NCI-H2081 (cell line): ENCODE measurements at places on chromosomes 7 and 10.

DNA sequence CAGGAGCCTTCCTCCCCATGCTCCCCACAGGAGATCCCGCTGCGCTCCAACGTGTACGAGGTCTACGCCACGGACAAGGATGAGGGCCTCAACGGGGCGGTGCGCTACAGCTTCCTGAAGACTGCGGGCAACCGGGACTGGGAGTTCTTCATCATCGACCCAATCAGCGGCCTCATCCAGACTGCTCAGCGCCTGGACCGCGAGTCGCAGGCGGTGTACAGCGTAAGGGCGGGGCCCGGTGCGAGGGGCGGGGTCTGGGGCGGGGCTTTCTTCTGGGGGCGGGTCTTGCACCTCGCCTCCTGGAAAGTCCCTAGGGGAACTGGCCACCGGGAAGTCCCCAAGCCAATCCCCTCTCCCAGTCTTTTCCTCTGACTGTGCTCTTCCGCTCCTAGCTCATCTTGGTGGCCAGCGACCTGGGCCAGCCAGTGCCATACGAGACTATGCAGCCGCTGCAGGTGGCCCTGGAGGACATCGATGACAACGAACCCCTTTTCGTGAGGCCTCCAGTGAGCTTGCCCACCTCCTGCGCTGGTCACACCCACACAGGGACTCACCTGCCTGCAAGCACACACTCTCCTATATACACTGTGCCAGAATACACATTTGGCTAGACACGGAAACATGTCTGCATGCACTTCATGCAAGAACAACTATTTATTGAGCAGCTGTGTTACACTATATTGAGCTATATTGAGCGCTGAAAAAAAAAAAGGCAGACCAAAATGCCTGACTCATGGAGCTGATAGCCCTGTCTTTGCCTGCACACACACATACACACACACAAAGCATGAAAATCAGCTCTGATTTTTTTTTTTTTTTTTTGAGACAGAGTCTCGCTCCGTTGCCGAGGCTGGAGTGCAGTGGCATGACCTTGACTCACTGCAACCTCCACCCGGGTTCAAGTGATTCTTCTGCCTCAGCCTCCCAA is 32.7 kb upstream of the VSIR start:
- DNase-seq, result no peak

- no peak for DNase-seq
Measured at GRCh38 chr7:139560678-139561077, 37.2 kb downstream of the CLEC2L start.

DNA sequence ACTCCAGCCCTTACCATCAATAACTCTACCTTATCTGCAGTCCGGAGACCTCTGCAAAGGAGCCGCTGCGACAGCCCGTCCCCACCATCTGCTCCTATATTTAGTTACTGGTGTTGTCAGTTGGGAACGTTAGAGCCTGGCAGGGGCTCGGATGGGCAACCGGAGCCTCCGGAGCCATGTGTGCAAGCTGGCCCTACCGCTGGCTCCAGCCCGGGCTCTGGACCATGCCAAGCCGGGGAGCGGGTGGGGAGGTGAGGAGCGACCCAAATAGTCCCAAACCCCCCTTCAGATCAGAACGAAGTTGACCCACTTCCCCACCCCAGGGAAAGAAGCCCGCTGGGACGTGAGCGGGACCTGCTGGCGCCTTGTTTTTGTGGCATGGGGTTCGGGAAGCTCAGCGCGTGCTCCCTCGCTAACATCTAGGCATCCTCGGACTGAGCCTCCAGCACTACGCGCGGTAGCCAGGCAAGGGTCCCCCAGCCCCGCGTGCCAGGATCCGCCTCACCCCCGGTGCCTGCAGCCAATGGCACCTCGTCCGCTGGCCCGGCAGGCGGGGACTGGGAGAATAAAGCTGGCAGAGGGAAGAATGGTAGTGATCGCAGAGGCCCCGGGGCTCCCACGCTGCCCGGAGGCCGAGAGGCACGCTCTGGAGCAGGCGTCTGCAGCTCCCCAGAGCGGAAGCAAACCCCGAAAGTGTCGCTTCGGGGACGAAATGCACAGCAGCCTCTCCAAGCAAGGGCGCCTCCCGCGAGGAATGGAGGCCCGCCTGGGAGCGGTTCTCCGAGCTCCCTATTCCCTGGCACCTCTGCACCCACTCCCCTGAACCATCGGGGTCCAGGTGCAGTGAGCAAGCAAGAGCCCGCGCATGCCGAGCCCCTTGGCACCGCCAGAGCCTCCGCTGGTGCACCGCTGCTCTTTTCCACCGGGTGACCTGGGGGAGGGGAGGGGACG is 679 bp downstream of the LRRC20 start:
- peak; percentile 69 for DNase-seq

- peak; percentile 70 for DNase-seq
Measured at GRCh38 chr7:129671266-129671665, 59.7 kb downstream of the NRF1 start.

DNA sequence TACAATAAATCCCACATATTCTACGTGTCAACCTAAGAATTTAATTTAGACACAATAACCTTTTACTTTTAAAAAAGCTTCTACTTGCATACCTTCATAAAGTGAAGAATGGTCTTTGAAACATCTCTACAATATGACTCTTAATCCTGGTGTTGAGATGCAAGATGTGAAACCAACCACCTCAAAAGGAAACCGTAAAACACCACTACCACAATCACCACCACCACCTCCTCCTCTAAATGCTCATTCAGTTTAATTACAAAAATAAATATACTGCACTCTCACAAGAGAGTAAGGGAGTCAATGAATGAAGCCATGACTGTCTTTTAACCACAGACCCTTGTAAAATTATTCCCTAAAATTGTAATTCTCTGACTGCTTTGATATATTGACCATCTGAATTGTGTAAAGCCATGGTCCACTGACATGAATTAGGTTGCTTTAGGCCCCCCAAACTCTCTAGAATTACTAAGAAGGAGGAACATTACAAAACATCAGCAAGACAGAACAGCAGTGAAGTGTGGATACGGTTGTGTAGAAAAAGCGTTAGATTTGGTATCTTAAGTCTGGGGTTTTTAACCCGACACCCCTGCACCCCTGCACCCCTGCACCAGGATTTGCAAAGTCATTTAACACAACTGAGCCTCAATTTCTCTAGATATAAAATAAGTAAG is 171.4 kb downstream of the SFMBT2 start:
- no peak for DNase-seq

GRCh38 chr10:13862546-13863233 is 275.9 kb downstream of the PRPF18 start:
- DNase-seq, result no peak

DNA sequence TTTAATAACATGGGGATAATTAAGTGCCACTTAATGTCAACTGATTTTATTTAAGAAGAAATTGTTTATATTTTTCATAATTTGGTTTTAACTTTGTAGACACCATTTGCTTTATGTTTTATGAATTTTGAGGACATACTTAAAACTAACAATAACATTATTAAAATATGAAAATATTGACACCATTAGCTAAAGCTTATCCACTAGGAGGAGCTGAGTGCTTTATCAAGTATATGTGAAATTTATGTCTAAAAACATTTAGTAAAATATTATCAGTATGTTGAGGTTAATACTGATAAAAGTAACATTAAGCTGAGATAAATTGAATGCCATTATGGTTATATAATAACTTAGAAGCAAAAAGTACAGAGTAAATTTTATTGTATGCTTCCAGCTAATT is 622.1 kb downstream of the ARL4A start:
- no peak for DNase-seq

GRCh38 chr10:14648005-14648765 is 126.5 kb downstream of the FAM107B start:
- DNase-seq, result peak; percentile 79

GRCh38 chr7:74173491-74173865 is 678 bp upstream of the EIF4H start:
- DNase-seq, result peak; percentile 48

GRCh38 chr7:74297516-74298233 is 8.5 kb downstream of the CLIP2 start:
- no peak for DNase-seq

DNA sequence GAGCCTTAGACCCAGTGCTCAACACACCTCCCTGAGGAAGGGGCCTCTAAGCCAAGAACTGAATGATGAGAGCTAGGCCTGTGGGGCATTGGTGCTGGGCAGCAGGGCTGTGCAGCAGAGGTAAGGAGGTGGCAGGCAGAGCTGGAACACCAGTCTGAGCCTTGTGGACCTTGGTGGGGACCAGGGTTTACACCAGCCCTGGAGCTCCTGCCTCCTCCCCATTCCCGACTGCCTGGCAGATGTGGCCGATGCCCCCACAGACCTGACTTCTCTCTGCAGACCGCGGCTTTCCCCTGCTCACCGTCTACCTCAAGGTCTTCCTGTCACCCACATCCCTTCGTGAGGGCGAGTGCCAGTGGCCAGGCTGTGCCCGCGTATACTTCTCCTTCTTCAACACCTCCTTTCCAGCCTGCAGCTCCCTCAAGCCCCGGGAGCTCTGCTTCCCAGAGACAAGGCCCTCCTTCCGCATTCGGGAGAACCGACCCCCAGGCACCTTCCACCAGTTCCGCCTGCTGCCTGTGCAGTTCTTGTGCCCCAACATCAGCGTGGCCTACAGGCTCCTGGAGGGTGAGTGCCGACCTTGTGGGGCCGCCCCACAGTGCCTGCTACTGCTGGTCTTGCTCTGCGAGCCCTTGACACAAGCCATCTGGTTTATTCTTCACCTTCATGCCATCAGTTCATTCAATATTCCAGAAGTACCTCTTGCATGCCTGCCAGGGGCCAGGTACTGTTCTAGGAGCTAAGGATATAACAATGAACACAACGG is 25.4 kb downstream of the RET start:
- DNase-seq, result no peak

- no peak for DNase-seq
Measured at GRCh38 chr7:67760971-67761370, 764.3 kb downstream of the TYW1 start.

- DNase-seq, result peak; percentile 98
Measured at GRCh38 chr7:32495298-32496051, at the start of gene AVL9. AVL9 (plus strand) TSS chr7:32495489; CDS start chr7:32495710, 221 bp downstream.

DNA sequence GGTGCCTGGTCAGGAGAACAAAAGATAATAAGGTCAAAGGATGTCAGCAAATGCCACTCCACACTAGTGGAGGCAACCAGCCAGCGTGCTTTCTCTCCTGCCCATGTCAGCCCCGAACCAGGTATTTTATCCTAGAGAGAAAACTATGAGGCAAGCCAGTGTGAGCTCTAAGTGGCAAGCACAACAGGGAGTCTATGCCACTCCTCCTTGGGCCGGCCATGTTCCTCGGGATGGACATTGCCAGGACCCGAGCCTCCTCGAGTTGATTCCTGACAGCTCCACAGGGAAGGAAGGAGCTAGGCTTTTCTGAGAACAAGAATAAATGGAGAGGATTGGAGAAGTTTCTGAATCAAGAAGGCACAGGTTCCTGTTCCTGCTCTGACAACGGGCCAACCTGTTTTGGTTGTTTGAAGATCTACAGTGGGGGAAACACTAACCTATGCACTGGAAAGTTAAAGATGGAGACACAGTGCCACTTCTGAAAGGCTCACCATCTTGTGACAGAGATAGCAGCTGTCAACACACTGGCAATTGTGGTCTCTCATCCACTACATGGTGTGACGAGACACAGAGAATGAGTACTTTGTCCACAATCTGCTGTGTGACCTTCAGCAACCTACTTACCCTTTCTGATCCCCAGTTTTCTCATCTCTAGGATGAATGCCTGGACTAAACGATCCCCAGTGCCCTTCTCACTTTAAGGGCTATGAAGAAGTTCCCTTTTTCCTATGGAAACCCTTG is 28.8 kb downstream of the ABLIM1 start:
- no peak for DNase-seq

GRCh38 chr7:24733414-24734060 is 23.7 kb downstream of the GSDME start:
- DNase-seq, result no peak

- DNase-seq, result no peak
Measured at GRCh38 chr7:88845091-88845490, 49.6 kb upstream of the TEX47 start.

DNA sequence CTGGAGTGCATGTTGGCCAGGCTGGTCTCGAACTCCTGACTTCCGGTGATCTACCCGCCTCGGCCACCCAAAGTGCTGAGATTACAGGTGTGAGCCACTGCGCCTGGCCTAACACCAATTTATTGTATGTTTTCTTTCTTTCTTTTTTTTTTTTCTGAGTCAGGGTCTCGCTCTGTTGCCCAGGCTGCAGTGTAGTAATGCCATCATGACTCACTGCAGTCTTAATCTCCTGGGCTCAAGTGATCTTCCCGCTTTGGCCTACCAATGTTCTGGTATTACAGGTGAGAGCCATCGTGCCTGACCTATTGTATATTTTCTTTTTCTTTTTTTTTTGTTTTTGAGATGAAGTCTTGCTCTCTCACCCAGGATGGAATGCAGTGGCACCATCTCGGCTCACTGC is 33.8 kb upstream of the UBE2H start:
- DNase-seq, result no peak

DNA sequence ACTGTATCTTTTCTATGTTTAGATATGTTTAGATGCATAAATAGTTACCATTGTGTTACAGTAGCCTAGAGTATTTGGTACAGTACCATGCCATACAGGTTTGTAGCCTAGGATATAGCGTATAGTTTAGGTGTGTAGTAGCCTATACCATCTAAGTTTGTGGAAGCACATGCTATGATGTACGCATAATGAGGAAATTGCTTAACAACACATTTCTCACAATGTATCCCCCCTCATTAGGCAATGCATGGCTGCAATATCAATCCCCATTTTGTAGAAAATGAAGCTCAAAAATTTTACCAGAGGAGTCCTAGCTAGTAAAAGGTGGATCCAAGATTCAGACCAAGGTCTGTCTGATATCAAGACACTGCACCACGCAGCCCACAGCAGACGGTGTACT is 376.4 kb upstream of the NFE2L3 start:
- no peak for DNase-seq

- DNase-seq, result no peak
Measured at GRCh38 chr7:22676385-22676784, 50.6 kb upstream of the IL6 start.

DNA sequence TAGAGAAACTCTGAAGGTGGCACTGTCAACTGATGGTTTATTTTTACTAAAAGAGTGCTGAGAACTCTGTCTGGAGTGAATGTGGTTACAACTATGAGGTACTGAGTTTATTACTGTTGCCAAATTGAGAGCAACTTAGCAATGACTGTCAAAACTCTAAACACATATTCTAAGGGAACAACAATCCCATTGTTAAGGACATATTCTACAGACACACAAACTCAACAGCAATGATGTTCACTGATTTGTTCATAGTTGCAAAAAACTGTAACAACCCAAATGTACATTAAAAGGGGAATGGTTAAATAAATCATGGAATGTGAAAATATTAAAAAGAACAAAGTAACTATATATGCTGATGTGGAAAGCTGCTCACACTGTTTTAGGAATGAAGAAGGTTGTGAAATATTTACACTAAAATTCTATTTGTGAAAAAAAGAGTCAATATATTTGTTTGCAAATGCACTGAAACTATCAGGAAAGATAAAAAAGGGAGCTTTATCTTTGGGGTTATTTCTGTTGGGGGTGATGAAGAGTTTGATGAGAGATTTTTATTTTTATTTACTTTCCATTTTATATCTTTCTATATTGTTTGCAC is 12.9 kb downstream of the PON2 start:
- no peak for DNase-seq

GRCh38 chr7:2217716-2218443 is 14.9 kb downstream of the MAD1L1 start:
- DNase-seq, result no peak

- no peak for DNase-seq
Measured at GRCh38 chr7:106514881-106515280, 146.1 kb downstream of the CCDC71L start.
